AG09309 (cell line): ENCODE measurements at places on chromosomes 1 and 21.

DNA sequence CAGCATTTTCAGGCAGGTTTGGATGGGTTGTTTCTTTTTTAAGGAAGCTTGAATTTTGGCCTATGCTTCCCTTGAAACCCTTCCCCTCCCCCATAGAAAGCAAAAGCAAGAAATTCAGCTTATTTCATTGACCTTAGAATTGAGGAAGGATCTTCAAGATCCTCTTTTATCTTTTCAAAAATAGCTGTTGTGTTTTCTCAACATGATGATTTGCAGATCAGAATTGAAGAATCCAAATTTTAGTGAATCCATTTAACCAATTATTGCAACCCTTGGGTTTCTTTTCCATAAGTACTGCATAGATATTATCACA, 73.7 kb downstream of the LRRC8C start:
- DNase-seq = no peak

GRCh38 chr1:156356875-156357534, 12.0 kb upstream of the RHBG start:
- DNase-seq = no peak

GRCh38 chr1:36383240-36383639, 2.5 kb downstream of the STK40 start:
- DNase-seq = no peak

DNA sequence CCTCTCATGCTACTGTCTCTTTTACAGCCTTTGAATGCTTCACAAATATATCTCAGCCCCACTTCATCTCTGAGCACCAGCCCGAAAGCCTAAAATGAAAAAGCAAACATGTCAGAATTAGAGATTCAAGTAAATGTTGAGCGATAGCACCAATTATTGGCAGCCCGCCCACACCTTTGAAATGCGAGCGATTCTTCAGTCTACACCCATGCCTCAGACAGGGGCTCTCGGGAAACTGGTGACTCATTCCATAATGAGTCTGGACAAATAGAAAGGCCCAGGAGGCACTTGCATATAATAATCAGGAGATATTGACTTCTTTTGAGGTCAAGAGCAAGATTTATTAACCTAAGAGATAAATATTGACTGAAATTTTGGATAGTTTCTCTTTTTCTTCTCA, 487.3 kb upstream of the PTBP2 start:
- no peak for DNase-seq

- no peak for DNase-seq
Observed at GRCh38 chr1:53781654-53782053, 42.7 kb upstream of the GLIS1 start.

DNA sequence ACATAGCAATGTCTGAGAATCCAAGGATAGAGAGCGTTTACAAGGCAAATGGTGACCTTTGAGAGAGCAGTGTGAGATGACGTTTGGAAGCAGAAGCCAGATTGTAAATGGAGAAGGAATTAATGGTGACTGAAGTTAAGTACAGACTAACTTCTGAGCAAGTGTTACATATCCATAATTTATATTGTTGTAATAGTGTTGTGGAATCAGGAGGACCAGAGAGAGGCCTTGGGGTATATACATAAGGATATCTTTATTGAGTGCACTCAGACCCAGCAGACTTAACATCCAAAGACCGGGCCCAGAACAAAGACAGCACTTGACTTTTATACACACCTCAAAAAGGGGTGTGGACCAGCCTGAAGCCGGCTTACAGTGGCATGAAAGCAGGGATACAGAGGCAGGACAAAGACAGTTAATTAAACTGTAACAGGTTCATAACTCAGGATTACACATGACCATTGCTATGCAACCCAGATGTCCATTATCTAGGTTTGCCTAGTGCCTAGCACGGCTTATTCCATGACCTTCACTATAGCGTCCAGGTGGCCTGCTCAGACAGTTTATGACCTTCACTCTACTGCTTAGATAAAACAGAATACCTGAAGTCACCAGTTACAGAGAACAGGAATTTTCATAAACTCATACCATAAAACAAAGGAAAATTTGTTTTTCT, 2.7 kb upstream of the MGST3 start:
- DNase-seq = no peak

GRCh38 chr1:76511558-76512179, 355.6 kb upstream of the ST6GALNAC5 start:
- no peak for DNase-seq

DNA sequence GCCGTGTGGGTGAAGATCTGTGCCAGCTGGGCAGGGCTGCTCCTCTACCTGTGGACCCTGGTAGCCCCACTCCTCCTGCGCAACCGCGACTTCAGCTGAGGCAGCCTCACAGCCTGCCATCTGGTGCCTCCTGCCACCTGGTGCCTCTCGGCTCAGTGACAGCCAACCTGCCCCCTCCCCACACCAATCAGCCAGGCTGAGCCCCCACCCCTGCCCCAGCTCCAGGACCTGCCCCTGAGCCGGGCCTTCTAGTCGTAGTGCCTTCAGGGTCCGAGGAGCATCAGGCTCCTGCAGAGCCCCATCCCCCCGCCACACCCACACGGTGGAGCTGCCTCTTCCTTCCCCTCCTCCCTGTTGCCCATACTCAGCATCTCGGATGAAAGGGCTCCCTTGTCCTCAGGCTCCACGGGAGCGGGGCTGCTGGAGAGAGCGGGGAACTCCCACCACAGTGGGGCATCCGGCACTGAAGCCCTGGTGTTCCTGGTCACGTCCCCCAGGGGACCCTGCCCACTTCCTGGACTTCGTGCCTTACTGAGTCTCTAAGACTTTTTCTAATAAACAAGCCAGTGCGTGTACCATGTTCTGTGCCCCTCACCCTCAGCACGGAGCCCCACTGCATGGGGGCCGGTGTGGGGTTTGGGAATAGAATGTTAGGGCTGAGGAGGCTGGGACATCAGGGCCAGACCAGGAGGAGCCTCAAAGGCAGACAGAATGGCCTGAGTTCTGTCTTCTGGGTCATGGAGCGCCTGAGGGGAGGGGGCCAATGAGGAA, 21.3 kb downstream of the SERINC2 start:
- DNase-seq = no peak

DNA sequence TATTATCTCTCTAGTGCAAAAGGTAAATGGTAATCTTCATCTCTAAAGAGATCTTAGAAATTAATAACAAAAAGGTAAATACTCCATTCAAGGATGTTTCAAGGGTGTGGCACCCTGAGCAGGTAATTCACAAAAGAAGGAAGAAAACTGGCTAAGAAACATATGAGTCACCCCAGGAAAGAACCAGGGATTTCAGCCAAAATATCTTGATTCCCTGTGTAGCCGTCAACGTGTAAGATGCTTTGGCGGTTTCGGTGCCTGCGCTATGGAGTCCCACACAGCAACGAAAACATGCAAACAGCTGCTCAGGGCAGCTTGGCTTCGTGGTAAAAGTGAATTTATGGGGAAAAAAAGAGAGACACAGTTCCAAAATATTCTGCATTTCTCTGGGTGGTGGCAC, 3.7 kb downstream of the ITGB2 start:
- DNase-seq = no peak

DNA sequence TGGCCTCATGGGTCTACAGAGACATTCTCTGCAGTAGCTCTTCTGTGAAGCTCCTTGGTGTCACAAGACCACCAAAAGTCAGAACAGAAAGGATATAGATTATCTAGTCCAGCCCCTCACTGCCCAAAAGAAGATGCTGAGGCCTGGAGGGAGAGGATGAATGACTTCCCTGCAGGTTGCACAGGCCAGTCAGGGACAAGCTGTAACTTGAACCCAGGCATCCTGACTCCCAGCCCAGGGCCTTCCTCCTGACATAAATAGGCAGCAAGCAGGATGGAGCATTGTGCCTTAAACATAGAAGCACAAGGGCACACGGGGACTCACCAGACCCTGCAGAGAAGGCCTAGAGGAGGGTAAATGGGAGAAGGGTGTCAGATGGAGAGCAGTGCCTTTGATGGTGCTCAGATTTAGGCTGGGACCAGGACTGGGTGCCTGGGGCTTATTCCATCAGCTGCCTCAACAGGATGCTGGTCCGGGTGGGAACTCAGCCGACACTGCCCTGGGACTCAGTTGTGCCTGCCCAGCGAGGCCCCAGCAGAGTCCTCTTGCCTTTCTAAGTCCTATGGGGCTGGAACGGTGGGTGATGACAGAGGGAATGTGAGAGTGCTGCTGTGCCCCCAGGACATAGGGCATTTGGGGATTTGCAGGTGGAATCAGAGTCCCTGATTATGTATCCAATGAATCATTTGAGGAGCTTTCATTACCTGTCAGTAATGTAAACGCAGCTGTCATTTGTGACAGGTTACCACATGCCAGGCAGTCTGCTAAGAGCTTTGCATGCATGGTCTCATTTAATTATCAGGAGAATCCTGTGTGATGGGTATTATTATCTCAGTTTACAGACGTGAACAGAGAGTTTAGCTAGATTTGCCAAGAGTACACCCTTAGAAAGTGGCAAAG, 13.2 kb downstream of the S100A7A start:
- DNase-seq = no peak

DNA sequence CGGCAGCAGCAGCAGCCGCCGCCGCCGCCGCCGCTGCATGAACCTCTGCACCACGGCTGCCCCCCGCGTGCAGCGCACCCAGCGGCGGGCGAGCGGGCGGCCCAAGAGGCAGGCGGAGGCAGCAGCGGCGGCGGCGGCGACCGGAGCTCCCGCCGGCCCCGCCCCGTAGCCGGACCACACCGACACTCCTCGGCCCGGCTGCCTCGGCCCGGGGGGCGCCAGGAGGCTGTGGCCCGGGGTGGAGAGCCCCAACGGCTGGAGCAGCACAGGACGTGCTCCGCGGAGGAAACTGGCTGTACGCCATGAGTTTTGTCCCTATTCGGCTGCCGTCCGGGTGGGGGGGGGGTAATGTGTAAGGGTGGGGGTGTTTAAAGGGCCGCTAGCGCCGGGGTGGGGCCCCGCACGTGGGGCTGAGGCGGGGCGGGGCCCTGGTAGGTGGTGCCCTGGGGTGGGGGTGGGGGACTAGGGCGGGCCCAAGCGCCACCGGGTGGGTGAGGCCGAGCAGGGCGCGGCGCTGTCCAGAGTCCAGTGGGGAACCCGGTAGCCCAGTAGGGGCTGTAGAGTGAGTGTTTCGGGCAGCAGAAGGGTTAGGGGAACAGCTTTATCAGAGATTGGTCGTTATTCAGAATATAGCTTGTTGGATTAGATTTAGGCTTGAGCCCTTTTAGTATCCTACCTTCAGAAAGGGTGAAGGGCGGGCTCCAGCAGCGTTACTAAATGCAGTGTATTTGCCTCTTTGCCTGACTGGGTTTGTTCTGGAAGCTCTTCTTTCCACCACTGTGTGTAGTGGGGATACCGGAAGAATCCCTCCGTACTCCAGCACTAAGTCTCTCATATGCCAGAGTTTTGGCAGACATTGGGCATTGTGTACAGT, at the start of gene FAM78B:
Gene FAM78B (minus strand): TSS at position 304 of the 874 bp plus-strand sequence. CDS start 753 bp downstream, outside the sequence.
- no peak for DNase-seq

DNA sequence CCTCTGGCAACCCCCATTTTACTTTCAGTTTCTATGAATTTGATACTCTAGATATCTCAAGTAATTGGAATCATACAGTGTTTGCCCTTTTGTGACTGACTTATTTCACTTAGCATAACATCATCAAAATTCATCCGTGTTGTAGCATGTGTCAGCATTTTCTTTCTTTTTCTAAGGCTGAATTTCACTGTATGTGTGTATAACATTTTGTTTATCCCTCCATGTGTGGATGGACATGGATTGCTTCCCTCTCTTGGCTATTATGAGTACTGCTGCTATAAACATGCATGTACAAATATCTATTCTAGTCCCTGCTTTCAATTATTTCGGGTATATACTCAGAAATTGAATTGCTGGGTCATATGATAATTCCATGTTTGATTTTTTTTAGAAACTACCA, 97.3 kb downstream of the MAP3K21 start:
- no peak for DNase-seq

DNA sequence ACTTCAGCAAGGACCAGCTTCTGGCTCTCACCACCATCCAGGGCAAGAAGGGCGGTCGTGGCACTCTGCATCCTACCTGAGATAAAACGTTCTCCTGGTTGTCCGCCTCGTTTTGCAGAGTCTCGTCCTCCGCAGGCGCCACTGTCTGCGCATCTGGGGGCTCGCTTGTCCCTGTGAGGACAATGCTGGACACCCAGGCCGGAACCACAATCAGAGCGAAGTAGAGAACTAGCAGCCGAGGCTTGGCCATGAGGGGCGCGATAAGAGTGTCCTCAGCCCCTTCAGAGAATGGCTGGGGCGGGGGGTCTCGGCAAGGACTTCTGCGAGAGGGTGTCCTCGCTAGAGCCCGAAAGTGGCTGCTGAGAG, 505 bp downstream of the OLFML2B start:
- no peak for DNase-seq

GRCh38 chr1:99352821-99353220, 88.5 kb downstream of the PLPPR4 start:
- no peak for DNase-seq

DNA sequence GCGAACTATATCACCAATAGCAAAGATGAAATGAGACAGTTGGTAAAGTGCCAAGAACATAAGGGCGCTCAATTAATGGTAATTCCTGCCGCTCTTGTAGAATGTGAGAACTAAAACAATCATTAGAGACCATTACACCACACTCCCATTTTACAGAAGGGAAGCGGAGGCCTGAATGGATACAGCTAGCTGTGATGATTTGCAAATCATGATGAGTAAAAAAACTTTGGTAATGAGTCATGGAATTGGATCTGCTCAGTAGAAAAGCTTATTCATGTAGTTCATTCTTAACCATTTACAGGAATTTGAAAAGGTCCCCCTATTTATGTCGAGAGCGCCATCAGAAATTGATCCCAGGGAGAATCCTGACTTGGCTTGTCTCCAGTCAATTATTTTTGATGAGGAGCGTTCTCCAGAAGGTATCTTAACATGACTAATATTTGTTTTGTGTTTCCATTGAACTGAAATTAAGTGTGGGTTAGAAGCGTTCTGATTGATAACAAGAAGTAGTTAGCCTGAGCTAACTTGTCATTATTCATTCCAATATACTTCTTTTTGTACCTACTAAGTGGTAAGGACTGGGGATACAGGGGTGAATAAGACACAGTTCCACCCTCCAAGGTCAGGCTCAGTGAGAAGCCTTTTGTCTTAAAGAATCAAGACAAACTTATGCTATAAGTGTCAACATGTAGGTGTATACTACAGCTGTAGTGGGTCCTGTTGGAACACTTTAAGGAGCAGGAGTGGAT, 812 bp downstream of the TTC4 start:
- DNase-seq = peak; percentile 17

DNA sequence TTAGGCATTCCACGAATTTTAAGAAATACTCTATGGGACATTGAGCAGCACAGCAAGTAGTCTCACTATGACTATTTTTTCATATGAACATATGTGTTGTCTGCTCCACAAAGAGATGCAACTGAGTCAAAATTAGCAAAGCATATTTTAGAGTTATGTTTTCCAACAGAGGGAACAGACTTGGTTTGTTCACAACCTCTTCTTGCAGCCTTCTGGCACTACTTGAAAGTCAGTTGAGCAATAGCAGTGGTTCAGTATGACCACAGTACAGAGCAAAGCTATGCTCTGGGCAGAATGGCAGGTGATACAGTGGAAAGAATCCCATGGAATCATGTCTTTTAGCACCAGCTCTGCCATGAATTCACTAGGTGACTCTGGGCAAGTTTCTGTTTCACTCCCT, 5.2 kb downstream of the CCN1 start:
- no peak for DNase-seq

- DNase-seq = no peak
Observed at GRCh38 chr1:245461681-245462080, 306.9 kb downstream of the KIF26B start.

GRCh38 chr1:98333406-98333805, 328.1 kb upstream of the SNX7 start:
- no peak for DNase-seq
